ENCODE measurements at places on chromosomes 16 and 17.

- DNase-seq, result no peak
Measured at GRCh38 chr17:75751676-75752404, 13.2 kb downstream of the GALK1 start.

DNA sequence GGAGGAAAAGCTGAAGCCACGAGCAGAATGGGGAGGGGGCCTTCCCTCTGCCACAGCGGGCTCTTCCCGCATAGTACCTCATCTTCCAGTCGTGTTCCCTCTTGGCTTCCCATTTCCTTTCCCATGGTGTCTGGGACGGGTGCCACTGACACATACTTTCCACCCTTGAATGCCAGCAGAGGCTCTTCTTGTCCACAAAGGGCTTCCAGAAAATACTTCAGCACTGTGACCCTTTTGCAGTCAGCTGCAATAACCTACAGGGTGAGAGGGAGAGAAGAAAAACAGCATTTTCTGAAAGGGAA is 30.7 kb downstream of the HIC1 start:
- no peak for DNase-seq

DNA sequence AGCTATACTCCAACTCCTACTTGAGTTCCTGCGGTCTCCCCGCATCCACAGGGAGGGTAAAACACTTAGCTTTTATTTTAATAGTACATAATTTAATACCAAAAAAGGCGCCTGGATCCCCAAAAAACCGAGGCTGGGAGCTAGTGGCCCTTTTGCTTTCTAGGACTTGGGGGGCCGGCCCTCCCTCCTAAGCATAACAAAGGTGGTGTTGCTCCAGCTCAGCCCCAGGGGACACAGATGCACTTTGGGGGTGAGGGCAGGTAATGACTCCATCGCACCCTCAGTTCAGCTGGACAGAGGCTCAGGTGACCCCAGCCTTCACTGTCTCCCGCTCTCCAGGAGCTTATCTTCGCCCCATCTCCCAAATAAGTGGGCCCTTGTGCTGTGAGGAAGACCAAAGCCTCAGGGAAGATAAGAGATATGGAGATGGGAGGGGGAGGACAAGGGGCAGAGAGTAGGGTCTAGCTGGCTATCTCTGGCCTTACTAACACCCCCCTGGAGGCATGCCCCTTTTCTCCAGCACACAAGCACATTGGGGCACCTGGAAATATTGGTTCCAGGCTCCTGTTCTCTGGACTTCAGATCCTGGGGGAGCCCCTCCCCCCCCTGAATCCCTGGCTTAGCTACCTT is 2.8 kb upstream of the NHERF1 start:
- DNase-seq, result no peak

GRCh38 chr17:30981531-30982519 is 11.0 kb downstream of the RNF135 start:
- DNase-seq, result no peak

DNA sequence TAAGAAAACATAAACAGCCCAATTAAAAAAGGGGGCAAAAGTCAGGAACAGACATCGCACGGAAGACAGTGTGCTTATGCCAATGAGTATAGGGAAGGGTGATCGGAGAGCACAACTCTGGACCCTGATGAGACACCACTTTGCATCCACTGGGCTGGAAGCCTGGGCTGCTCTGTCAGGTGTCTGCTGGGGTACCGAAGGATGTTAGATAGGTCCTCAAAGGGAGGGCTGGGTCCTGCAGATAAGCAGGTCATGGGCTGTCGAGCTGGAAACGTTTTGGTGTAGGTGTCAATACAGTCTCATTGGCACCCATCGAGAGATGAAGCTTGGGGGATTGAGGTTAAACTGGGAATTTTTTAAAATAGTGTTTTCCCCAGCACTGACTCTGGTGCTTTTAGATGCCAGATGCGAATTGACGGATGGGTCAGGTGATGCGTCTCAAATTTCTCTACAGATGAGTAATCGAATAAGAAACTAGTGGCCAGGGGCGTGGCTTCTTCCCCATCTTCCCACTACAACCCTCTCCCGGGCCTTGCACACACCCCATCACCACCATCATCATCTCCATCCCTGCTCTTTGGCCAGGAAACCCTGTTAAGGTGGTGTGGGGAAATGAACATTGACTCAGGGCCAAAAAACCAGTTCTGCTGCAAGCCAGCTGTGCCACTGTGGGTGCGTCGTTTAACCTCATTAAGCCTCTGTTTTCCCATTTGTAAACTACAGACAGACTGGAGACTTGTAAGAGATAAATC is 47.8 kb upstream of the IRF8 start:
- no peak for DNase-seq
